HuH-7.5 (cell line): ENCODE measurements at places on chromosomes 2 and 18.

GRCh38 chr18:9619056-9619455 is 4.7 kb upstream of the PPP4R1 start:
- no peak for DNase-seq

DNA sequence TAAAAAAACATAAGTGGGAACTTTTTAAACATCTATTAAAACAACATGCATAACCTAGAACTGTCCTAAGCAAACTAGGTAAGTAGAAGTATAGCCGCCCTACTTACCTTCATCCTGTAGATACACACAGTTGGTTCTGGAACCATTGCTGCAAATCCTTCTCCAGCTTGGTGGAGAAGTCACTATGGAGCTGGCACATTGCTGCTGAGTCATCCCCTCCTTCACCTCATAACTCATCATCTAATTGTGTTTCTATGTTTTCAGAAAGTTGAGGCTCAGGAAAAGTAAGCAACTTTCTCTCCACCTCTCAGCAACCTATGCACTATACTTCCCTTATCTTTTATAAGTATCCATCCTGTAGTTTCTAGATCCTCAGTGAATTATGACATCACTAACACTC is 269.8 kb upstream of the MMADHC start:
- DNase-seq: no peak

- no peak for DNase-seq
Measured at GRCh38 chr2:127398239-127398590, 10.4 kb upstream of the MAP3K2 start.

- no peak for DNase-seq
Measured at GRCh38 chr2:30444273-30444672, 2.8 kb upstream of the LCLAT1 start.

GRCh38 chr2:114709936-114710850 is 267.8 kb downstream of the DPP10 start:
- no peak for DNase-seq

- no peak for DNase-seq
Measured at GRCh38 chr2:60234274-60234986, 319.0 kb downstream of the BCL11A start.

GRCh38 chr2:160379399-160379798 is 114.2 kb downstream of the RBMS1 start:
- DNase-seq: no peak

DNA sequence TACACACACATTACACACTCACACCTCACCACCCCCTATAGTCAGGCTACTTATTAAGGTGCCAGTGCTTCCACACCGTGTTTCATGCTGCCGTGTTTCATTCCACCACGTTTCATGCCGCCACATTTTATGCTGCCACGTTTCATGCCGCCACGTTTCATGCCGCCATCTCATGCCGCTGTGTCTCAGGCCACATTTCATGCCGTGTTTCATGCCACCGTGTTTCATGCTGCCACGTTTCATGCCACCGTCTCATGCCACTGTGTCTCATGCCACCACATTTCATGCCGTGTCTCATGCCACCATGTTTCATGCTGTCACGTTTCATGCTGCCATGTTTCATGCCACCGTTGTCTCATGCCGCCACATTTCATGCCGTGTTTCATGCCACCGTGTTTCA is 65.1 kb downstream of the MBOAT2 start:
- DNase-seq: no peak

GRCh38 chr2:8999797-9000196 is 3.7 kb downstream of the MBOAT2 start:
- no peak for DNase-seq

DNA sequence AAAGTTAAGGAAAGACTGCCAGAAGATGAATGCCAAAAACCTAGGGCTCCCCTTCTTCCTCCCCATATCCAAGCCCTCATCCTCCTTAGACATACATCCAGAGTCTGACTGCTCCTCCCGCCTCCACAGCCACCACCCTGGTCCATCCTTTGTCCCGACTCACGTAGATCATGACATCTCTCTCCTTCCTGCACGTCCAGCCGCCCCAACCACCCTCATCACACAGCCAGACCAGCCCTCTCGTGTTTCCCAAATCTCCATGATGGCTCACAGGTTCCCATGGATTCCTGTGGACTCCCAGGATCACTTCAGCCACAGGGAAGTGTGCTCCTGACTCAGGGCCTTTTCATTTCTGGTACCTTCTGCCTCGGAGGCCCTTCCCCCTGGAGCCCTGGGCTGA is 47.8 kb upstream of the CAB39 start:
- no peak for DNase-seq

DNA sequence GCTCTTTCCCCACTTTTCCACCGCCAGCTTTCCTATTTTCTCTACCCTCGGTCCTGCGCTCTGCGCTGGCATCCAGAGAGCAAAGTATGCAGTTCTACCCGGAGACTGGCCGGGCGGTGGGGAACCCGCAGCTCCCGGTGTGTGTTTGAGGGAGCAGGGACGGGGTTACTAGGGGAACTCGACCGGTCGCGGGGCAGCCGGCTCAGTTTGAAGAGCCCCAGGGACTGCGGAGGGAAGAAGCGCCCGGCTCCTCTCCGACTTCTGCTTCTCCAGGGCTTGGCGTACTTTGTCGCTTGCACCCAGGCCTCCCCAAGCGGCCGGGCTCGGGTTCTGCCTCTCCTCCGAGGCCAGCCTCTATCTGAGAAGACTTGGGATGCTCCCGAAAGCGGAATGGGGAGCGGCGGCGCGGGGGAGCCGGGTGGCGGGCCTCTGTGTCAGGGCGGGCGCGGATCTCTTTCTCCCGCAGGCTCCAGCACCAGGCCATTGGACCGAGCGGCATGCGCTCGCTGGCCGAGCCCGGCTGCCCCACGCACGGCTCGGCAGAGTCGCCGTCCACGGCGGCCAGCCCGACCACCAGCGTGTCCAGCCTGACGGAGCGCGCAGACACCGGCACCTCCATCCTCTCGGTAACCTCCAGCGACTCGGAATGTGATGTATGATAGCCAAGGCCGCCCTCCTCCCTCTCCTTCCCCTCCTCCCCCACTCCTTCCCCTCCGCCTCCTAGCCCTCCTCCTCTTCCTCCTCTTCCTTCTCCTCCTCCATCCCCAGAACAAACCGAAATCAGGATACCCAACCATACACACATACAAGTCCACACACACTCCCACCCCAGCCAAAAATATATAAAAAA is 2.8 kb downstream of the SIX3 start:
- DNase-seq: no peak

GRCh38 chr2:240383099-240383758 is 52.2 kb upstream of the GPC1 start:
- no peak for DNase-seq

GRCh38 chr2:65026704-65027464 is 29.3 kb upstream of the CEP68 start:
- DNase-seq: no peak
